ENCODE measurements at places on chromosomes 6 and 20. TPM values are rescaled to one million over a fixed set of nuclear protein-coding genes. Genes with fewer than 3 reads are reported as not detected.

DNA sequence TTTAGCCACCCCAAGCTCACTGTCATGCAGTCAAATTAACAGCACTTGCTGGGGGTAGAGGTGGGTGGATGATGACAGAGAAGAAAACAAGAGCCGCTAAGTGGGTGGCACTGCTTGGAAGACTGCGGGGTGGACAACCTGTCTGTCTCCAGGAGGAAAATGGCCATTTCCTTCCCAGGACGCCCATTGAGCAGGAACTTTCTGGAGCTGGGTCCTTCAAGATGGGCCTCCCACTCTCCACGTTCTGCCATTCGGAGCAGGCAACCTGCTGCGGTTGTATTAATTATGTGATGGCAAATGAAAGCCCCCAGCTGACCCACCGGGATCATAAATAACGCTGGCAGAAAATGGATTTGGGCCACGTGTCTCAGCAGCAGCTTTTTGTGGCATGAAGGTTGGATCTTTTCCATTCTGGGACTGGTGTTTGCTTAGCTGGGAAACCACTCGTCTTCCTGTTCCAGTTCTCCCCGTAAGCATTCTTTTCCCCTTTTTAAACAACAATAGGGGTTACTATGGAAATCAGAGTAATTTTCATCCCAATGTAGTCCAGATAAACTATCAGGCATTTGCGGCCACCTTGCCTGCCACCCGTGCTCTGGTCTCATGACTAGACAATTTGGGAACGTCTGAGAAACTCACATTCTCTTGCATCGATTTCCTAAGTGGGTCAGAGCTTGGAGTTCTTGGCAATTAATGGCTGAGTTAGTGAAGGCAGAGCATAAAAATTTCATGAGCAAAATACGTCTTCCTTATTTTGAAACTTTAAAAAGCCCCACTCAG lies 215.5 kb downstream of the ANKRD60 start:
- no peak for DNase-seq

Gene SYCP2
- 1.2 TPM for total RNA-seq

Gene PRPF6
- 54.8 TPM for total RNA-seq

GRCh38 chr20:23514848-23515247 lies 23.9 kb downstream of the CST8 start:
- DNase-seq: no peak

- DNase-seq: no peak
These were observed 46.6 kb downstream of the CLIC5 start for GRCh38 chr6:45969026-45969425.

- DNase-seq: no peak
These were observed 5.9 kb downstream of the MAP7 start for GRCh38 chr6:136544326-136544725.

- no peak for DNase-seq
These were observed 50.2 kb downstream of the HDAC2 start for GRCh38 chr6:113920663-113921267.

DNA sequence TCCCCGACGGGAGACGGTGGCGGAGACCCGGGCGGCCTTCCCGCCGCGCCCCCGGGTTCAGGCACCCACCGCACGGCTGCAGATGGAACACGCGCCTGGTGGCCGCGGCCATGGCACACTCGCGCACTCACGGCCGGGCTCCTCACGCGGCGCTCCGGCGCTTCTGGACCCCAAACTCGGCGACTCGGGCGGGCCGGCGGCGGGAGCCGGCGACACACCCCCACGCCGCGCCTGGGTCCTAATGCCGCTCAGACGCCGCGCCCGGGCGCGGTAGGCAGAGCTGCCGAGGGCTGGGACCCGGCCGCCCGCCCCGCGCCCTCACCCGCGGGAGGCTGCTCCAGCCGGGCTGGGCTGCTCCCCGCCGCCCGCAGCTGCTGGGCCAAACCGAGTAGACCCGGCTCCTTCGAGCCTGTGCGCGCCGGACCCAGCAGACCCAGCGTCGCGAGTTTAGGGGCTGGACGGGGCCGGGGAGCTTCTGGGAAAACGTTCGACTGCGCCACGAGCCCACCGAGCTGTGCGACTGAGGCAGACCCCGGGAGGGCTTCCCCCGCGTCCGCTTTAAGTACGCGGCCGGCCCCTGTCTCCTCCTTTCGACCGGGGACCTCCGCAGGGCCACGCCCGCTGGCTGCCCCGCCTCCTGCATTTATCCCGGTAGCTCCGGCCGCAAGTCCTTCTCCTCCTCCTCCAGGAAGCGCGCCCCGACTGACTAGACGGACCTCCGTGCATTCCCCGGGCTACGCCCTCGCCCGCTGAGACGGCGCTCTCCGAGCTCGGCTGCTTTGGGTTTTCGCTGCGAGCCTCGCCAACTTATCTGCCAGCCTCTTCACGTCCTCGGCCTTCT lies at the start of gene SLC4A11:
Gene SLC4A11 (minus strand): TSS at position 165 of the 841 bp plus-strand sequence. CDS start 53 bp downstream, at position 112.
- peak; percentile 81 for DNase-seq

Gene PRRT1
- total RNA-seq: 0.20 TPM

DNA sequence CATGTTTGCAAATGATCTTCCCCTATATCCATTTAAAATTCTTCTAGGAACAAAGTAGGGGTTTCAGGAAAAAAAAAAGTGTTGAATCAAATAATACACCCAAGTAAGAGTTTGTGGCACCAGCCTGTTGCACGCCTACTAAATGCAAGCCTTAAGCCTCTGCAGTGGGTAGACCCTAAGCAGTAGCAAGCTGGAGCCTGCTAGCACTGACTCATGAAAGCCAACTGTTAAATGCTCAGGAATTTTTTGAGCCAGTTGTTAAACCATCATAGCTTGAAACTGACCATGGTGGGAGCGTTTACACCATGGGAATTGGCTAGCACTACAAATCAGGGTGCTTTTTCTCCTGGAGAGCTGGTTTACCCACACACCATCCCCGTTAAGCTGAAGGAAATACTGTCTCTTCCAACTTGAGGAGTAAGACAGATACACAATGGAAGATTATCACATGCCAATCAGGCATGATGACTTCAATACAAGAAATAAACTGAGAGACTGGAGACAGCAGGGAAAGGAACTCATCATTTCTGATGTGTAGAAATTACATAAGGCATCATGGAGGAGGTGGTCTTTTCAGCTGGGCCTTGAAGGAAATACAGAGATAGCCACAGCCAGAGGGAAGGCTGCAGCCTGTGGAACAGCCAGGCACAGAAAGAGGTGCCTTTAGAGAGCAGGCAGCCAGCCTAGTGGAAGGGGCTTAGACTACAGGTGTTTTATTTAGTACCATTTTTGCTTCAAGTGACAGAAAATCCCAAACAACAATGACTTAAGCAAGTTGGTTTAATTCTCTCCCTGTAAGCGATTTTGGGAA lies 110.8 kb downstream of the SNX5 start:
- no peak for DNase-seq

DNA sequence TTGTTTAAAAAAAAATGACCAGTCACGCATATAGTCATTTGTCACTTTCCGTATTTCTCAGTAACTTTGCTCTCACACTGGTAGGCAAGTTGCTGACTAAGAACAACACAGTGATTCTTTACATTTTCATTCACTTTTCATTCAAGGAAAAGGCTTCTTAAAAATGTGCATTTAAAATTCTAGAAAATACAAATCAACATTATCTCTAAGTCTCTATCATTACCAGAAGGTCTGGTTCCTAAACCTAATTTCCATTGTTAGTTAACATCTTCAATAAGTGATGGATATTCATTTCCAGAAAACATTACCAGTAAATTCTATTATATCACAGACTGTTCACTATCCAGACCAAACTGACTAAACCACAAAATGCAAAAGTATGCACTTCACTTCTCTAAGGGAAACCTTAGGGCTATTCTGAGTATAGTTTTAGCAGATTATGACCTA lies 115.3 kb downstream of the AHI1 start:
- no peak for DNase-seq

DNA sequence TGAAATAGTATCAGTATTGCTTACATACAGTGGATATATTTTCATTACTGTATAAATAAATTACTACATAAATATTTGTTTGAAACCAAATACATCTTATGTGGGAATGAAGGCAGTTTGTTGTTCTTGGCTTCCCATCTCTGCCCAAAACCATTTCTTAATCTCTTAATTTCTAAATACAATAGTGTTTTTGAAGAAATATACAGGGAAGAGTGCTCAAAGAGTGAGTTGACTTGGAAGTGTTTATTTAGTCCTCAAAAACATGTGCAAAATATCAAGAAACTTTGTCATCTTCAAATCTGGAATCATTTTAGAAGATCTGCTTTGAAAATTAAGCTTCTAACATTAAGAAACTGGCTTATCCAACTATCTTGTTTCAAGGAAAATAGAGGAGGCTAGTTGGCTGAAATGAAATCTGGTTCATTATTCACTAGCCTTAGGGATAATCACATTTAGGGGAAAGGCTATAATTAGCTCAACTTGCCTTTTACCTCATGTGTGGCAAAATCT lies 259.8 kb upstream of the FLRT3 start:
- DNase-seq: no peak

DNA sequence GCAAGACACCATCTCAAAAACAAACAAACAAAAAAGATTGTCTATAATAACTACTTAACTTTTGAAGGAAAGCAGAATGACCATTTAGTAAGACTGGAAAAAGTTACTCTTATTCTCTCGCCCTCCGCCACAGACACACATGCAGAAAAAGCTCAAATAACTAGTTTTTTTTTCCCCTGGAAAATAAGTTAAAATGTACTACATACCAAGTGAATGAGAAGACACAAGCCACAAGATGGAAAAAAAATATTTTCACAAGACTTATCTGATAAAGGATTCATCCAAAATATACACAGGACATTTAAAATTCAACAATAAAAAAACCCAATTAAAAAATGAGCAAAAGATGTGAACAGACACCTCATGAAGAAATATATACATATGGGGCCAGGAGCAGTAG lies 31.9 kb downstream of the NUDT3 start:
- DNase-seq: no peak

GRCh38 chr6:131042664-131043063 lies 20.4 kb downstream of the EPB41L2 start:
- DNase-seq: no peak

- peak; percentile 66 for DNase-seq
These were observed 102.7 kb downstream of the SLC23A2 start for GRCh38 chr20:4898282-4899244.

Gene CALHM6
- total RNA-seq: 2.6 TPM

- no peak for DNase-seq
These were observed 155.4 kb upstream of the MARCKS start for GRCh38 chr6:113701552-113702254.

- no peak for DNase-seq
These were observed 508.1 kb downstream of the KIF16B start for GRCh38 chr20:16064989-16065707.

- peak; percentile 71 for DNase-seq
These were observed 276.3 kb downstream of the BCKDHB start for GRCh38 chr6:80382811-80383210.

- DNase-seq: no peak
These were observed 145.9 kb downstream of the SYNDIG1 start for GRCh38 chr20:24615353-24615752.

Gene MEP1A
- not detected for total RNA-seq

DNA sequence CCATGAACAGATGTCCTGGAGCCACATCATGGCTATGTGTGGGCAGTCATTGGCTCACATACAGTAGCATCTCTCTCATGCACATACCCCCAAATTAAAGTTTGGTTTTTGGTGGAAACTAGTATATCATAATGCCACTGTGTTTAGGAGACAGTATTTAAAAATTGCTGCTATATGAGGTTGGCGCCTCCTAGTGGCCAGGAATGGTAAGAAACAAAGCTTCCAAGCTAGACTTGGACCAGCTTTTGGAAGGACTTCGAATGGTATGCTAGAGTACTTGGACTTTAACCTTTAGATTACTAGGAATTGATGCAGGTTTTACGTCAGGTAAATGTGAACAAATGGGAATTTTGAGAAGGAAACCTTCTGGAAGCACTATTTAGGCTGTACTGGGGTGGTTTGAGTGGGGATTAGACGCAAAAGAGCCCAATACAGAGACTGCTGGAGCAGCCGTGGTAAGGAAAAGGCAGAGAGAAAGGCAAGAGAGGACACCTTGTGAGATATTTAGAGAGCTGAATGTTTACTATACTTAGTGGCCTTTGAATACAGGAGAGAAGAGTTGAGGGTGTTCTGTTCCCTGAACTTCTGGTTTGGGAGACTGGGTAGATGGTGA lies 23.8 kb downstream of the PRSS35 start:
- DNase-seq: peak; percentile 64

DNA sequence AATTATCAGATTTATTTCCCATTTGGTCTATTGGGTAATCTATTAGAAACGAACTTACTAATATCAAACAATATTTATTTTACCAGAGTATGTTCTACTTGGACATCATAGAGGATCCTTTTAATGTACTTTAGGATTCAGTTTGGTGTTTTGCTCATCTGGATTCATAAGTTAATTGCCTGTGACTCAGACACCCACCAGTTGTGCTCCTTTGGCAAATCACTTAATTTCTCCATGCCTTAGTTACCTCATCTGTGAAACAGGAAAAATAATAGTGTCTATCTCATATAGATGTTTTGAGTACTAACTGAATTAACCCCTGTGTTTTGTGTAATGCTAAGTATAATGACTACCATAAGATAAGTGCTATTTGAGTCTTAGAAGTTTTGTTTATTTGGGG lies 292.1 kb downstream of the LAMA2 start:
- DNase-seq: no peak

Gene CRYBG1
- total RNA-seq: 7.4 TPM

Gene TMEM200A
- 0.20 TPM for total RNA-seq
